ENCODE measurements at places on chromosomes 2 and 18.

- DNase-seq = no peak
Observed at GRCh38 chr2:41900101-41900577, 147.7 kb upstream of the PKDCC start.

GRCh38 chr2:78541088-78541450 lies 484.4 kb upstream of the REG3G start:
- DNase-seq = no peak

- peak; percentile 77 for DNase-seq
Observed at GRCh38 chr2:232668805-232669444, 28.2 kb upstream of the GIGYF2 start.

- no peak for DNase-seq
Observed at GRCh38 chr2:216768908-216769411, 73.6 kb upstream of the IGFBP5 start.

GRCh38 chr2:97766567-97766966 lies 53.2 kb downstream of the ZAP70 start:
- no peak for DNase-seq

DNA sequence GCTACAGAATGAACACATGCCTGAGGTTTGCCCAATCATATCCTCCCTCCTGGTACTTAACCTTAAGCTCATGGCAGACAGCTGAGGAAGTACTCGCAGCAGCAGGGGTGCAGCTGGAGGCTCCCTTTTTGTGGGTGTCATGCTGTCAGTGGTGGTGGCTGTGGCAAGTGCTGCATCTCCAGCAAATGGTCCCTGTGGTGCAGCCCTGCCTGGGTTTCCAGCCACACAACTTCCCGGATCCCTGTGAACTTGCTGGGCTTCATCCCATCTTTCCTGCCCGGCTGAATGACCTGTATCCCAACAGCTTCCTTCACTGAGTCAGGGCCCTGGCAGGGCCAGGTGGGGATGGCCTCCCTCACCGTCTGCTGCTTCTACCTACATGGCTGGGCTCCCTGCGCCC lies 5.0 kb downstream of the TMEM185B start:
- DNase-seq = no peak

DNA sequence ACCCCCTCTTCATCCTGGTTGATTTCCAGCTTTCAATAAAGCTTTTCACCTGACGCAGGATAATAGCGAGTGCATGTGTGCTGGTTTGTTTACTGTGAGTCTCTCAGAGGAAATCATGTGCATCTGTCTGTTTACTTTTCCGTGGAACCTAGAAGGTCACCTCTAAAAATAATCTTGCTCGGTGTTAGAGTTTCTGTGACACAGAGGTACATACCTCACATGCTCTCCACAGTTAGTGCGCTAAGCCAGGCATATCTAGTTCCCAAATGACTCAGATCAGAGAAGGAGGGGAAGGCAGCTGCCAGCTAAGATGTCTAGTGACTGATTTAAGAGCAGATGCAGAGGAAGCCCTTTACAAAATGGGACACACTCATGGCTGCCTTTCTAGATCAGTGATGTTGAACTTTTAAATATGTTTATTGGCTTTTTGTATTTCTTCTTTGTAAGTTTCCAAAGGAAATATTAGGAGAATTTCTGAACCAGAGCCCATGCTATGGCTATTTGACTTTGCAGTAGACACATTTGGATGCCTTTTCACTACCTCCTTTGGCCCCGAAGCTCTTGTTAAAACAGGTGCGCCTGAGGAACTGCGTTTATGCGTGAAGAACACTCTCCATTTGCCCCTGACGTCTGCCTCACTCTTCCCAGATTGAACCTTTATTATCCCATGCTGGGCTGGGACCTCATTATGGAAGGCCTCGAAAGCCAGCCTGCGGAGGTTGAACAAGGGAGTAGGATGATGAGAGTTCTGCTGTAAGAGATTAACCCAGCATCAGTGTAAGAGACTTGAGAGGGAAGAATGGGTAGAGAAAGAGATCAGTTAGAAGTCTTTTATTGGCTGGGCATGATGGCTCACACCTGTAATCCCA lies 145.6 kb downstream of the FAM161A start:
- DNase-seq = no peak

GRCh38 chr18:42048158-42048557 lies 93.1 kb downstream of the PIK3C3 start:
- DNase-seq = no peak

DNA sequence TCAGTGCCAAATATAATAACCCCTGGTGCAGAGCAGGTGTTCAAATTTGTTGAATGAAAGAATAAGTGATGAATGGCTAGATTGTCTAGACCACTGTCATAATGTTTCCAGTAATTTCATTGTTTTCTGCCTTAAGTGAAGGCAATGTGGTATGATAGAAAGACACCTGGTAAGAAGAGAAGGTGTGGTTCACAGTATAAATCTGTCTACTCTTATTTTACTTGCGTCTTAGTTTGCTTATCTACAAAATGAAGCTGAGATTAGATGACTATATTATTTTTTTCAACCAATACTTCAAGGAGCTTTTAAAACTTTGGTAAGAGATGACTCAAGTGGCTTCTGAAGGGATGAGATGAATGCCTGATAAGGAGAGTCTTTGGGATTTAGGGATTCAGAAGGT lies 788.4 kb downstream of the EPHA4 start:
- DNase-seq = no peak

DNA sequence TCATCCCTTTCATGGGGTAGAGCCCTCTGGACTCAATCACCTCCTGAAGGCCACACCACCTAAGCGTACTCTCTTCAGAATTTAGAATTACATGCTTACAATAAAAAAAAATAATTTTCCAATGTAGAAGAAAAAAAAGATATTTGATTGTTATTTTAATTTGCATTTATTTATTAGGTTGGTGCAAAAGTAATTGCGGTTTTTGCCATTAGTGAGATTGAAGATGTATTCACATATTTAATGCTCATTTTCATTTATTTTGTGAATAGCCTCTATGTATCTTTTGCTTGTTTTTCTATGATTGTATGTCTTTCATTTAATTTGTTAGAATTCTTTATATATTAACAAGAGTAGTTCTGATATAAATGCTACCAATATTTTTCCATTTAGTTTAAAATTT lies 220.5 kb downstream of the RND3 start:
- no peak for DNase-seq

DNA sequence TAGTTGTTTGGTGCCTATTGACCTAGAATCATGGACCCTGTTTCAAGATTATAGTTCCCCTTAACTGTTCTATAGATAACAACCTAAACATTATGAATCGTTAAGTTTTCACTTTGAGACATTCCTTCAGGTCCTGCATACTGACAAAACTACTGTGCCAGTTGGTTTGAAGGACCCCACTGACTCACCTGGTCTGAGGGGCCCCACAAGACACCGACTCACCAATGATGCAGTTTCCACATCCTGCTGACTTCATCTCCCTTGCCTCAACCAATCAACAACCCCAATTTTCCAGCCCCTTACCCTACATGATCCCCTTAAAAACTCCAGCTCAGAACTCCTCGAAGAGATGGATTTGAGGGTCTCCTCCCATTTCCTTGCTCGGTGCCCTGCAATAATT lies 89.6 kb upstream of the CCDC141 start:
- no peak for DNase-seq
